ENCODE measurements at places on chromosomes 12 and 14.

GRCh38 chr14:79293482-79294177, 917.7 kb downstream of the DIO2 start:
- DNase-seq = no peak

- DNase-seq = peak; percentile 86
Observed at GRCh38 chr14:23555882-23556699, at the start of gene THTPA. TSS of gene THTPA (plus strand) at chr14:23556271. CDS start at chr14:23556758, 487 bp downstream.

GRCh38 chr14:30177781-30178180, 250.1 kb upstream of the PRKD1 start:
- peak; percentile 56 for DNase-seq

- DNase-seq = no peak
Observed at GRCh38 chr12:25083211-25083610, 111.7 kb downstream of the DNAI7 start.

DNA sequence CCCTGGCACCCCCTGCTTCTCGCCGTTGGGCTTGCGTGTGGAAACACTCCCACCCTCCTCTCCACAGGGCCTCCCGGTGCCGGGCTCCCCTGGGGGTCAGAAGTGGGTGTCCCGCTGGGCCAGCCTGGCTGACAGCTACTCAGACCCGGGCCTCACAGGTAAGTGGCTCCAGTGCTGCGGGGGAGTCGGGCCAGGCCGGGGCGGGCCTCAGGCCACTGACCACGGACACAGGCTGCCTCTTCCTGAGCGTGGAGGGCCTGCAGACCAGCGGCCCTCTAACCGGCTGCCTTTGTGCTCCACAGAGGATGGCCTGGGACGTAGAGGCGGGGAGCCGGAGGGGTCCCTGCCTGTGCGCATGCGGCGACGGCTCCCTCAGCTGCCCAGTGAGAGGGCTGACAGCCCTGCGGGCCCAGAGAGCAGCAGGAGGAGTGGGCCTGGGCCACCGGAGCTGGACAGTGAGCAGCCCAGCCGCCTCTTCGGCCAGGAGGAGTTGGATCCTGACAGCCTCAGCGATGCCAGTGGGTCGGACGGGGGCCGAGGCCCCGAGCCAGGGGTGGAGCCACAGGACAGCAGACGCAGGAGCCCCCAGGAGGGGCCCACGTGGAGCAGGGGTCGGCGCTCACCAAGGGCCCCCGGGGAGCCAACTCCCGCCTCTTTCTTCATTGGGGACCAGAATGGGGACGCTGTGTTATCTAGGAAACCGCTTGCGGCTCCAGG, 21.1 kb downstream of the CEP170B start:
- DNase-seq = no peak

GRCh38 chr14:64807551-64807950, 72.2 kb downstream of the SPTB start:
- no peak for DNase-seq

Data from fibroblast of skin of right quadriceps (primary cell).